ENCODE measurements at places on chromosomes 6 and 20.

- no peak for DNase-seq
Measured at GRCh38 chr6:21137700-21138335, 455.7 kb upstream of the SOX4 start.

- no peak for DNase-seq
Measured at GRCh38 chr6:155075930-155076695, 81.0 kb downstream of the TIAM2 start.

GRCh38 chr20:7673841-7674240 is 266.4 kb downstream of the HAO1 start:
- DNase-seq: peak; percentile 29

DNA sequence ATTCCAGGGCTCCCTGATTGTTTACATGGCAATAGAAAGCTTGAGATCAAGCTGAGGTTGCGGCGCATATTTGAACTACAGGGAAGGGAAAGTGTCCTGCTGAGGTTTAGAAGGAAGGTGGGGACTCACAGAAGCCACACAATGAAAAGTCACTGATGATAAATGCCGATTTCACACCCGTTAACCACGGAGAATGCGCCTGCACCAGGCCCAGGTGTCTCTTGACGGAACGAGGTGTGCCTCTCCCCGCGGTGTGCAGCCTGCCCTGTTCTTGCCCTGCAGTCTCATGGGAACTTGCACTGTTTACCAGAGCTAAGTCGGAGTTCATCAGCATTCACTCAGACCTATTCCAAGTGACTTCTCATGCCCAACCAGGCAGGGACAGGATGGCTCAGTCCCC is 90.3 kb downstream of the LY86 start:
- DNase-seq: no peak

GRCh38 chr20:57921676-57922075 is 211.9 kb upstream of the PMEPA1 start:
- no peak for DNase-seq

GRCh38 chr6:43052842-43053544 is 658 bp downstream of the CUL7 start:
- peak; percentile 15 for DNase-seq

- no peak for DNase-seq
Measured at GRCh38 chr20:17909869-17910321, 58.7 kb downstream of the SNX5 start.

GRCh38 chr20:53943522-53944291 is 126.7 kb downstream of the BCAS1 start:
- peak; percentile 61 for DNase-seq

GRCh38 chr20:40442181-40442963 is 246.7 kb downstream of the MAFB start:
- peak; percentile 43 for DNase-seq

DNA sequence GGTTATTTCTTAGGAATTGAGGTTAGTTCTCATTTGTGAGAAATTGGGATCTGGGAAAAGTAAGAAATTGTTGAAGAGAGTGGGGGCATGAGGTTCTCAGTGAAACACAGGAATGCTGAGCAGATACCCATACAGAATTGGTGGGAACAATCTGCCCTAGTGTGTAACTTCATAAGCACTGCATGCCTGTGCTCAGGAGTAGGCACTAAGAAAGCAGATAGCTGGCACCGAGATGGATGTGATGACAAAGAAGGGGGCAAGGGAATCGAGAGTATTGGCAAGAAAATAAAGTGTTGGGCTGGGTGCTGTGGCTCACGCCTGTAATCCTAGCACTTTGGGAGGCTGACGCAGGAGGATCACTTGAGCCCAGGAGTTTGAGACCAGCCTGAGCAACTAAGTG is 4.0 kb downstream of the SLC17A5 start:
- no peak for DNase-seq
